Esophagus squamous epithelium (tissue), 5 donors: ENCODE measurements at places on chromosomes 5 and 9. TPM values are rescaled to one million over a fixed set of nuclear protein-coding genes. Genes with fewer than 3 reads are reported as not detected.

- DNase-seq, result no peak
Measured at GRCh38 chr5:74374656-74375055, 265.9 kb downstream of the ENC1 start.

GRCh38 chr9:128456613-128457061, 831 bp downstream of the ODF2 start:
- DNase-seq, result no peak

- no peak for DNase-seq
Measured at GRCh38 chr5:17891881-17892280, 257.6 kb downstream of the TAF11L14 start.

DNA sequence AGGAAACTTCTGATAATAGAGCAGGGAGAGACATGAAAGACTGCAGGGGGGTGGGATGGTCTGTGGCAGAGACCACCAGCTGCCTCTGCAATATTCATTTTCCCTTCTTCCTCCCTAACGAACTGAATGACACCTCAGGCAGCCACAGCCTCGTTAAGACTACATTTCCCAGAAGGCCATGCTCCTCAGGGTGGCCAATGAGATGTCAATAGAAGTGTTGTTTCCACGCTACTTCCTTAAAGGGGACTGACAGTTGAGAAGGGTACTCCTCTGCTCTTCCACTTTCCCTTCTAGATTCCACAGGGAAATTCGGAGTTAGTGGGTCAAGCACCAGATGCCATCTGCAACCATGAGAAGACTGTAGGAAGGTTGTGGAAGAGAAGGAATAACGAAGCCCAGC, 52.0 kb upstream of the DAPK1 start:
- DNase-seq, result no peak

GRCh38 chr5:178129296-178129695, 1.5 kb upstream of the RMND5B start:
- no peak for DNase-seq

- DNase-seq, result no peak
Measured at GRCh38 chr9:74765481-74765971, 122.2 kb downstream of the TRPM6 start.

DNA sequence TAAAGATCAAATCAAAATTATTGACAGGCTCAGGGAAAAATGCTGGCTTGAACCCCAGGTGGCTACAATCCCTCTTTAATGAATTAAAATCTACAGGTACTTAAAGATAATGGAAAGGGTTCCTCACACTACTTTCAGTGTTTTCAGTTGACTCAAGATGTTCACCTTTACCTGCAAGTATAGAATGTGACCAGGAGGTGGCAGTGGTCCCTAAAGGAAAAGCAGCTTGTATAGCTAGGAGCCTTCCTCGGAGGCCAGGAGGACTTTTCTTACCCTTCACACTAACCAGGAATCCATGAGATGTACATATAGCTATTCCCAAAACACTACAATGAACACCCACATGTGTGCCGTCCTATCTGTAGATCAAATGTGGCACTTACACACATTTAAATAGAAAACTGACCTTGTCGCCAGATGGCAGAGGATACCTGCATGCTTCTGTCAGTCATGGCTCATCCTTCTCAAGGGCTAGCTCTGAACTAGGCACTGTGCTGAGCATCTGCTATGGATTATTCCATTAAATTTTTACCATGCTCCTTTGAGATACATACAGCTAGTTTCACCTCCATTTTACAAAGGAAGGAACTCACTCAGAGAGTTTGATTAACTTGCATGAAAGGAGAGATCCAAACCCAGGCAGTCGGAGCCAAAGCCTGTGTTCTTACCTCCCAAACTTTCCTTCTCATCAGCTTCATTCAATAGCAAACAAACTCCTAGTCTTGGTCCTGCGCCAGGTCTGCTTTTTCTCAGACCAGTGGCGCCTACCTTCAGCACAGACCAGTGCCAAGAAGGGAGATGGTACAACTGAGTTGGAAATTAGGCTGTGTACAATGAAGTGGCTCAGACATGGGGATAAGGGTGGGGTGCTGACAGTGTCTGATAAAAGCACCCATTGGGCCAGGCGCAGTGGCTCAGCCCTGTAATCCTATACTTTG, 24.5 kb downstream of the C9orf152 start:
- no peak for DNase-seq

DNA sequence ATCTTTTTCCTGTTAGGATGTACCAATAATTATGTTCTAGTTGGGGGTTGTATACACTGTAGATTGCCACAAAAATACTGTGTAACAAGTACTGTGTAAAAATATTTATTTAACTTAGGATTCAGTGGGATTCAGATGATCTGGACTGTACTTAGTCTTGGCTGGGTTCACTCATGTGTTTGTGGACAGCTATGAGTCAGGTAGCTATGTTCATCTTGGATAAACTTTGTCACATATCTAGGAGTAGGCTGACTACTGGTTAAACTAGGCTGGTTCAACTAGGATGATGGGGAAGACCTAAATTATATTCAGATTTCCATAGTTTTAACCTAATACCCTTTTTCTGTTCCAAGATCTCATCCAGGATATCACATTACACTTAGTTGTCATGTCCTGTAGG, 32.1 kb upstream of the TNFSF15 start:
- DNase-seq, result no peak

GRCh38 chr5:15798006-15798405, 298.0 kb downstream of the FBXL7 start:
- DNase-seq, result no peak

DNA sequence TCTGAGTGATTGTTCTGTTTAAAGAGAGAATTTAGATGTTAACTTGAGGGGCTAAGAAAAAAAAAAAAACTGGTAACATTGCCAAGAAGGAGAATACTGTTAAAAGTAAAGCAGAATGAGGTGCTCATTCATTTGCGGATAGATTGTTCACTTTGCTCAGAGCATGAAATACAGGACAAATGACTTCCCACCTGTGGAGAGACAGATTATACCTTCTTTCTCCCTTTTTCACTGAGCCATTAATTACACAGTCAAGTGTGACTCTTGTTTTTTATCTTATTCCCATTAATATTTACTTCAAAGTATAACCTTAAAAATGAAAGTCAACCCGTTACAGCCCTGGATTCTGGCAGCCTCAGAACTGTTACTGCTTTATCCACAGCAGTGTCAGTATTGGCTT, 264.5 kb downstream of the TAF11L14 start:
- no peak for DNase-seq

DNA sequence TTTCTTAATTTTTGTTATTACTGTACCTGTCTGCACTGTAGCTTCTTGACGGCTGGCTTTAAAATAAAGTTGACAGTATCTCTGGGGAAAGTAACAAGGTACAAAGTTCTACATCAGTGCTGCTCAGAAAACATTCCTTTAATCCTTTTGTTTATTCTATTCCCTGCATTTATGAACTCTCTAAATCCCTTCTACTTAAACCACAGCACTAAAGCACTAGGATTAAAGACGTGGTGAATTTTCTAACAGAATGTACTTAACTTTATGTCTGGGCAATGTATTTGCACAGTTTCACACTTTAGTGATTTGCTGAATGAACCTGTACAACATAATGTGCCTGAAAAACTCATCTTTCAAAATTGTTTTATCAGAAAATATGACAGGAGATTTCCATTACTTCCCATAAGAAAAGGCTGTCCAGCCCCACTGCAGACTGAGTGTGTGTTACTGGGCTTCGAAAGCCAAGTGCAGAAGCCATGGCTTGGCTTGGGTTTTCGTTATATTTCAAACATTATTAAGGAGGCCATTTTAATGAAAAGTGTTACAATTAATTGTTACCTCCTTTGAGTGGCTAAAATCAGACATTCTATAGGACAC, 43.8 kb downstream of the LHFPL2 start:
- no peak for DNase-seq

- DNase-seq, result no peak
Measured at GRCh38 chr5:56837381-56837780, 22.0 kb downstream of the MAP3K1 start.

GRCh38 chr9:116133163-116133562, 20.4 kb upstream of the PAPPA start:
- DNase-seq, result no peak

- no peak for DNase-seq
Measured at GRCh38 chr9:87350915-87351314, 146.8 kb upstream of the DAPK1 start.

GRCh38 chr9:90801973-90802322, 329 bp downstream of the SYK start:
- no peak for DNase-seq

DNA sequence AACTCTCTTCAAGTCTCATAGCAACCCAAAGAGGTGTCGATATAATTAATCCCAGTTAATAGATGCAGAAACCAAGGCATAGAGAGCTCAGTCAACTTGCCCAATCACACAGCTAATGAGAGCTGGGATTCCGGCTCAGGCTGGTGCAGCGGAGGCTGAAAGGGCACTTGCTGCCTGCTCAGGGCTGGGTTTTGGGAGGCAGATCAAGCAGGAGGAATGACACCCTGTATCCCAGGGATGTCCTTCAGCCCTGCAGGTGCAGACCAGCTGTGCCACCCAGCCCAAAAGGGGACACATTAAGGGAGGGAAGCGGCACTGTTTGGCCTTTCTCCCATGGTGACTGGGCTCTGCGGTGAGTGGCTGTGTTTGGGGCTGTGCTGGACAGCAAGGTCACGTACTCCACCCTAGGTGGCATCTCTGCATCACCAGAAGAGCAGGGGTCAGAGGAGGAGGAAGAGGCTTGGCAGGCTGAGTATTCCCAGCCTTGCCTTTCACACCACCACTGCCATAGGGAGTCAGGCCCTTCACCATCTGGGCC, 124.1 kb downstream of the MVB12B start:
- no peak for DNase-seq

DNA sequence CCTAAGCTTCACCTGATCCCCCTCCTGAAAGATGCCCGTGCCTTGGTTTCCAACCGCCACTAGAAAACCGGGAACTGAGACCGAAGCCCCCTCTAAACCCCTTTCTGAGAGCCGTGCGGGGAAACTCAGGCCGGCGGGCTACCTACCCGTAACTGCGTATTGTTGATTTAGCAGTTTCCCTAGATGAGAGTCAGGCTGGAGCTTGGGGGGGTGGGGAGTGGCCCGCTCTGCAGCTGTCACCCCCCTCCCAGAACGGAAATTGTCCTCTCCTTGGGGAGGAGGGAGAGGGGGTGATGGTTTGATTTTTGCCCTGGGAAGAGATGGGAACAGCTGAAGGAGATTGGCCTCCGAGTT, 2.5 kb downstream of the CXXC5 start:
- no peak for DNase-seq

GRCh38 chr5:56479696-56480077, 246.6 kb upstream of the ANKRD55 start:
- DNase-seq, result no peak

- DNase-seq, result no peak
Measured at GRCh38 chr5:55485073-55485472, 49.7 kb downstream of the PLPP1 start.

LAMC3 gene
- 4.6 TPM for total RNA-seq

DNAJC18 gene
- 2.7 TPM for total RNA-seq

CSF2 gene
- not detected for total RNA-seq

NEUROG1 gene
- total RNA-seq, result not detected

DNAH5 gene
- 0.91 TPM for total RNA-seq

ADAMTS2 gene
- total RNA-seq, result 1.3 TPM

PDE6A gene
- 3.6 TPM for total RNA-seq

OGN gene
- total RNA-seq, result 0.76 TPM

CBY3 gene
- not detected for total RNA-seq
